ENCODE measurements at places on chromosomes 6 and 20.

DNA sequence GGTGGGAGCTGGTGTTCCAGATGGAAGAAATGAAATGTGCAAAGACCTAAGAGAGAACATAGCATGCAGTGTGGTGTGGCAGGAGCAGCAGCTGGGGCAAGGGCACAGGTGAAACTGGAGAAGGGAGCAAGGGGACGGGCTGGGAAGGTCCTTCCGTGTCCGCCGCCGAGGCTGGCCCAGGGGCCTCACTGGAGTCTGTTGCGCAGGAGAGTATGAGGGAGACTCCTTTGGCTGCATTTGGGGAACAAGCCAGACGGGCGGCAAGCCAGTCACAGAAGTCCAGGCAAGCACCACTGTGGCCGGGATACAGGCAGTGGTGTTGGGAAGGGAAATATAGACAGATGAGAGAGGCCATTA, 77.7 kb downstream of the GJA10 start:
- no peak for DNase-seq

GRCh38 chr6:72328775-72329174, 293.1 kb upstream of the KCNQ5 start:
- DNase-seq: peak; percentile 15

- no peak for DNase-seq
Measured at GRCh38 chr6:106070636-106071035, 15.5 kb upstream of the PRDM1 start.

GRCh38 chr6:111911428-111911827, 38.2 kb upstream of the FYN start:
- DNase-seq: no peak

DNA sequence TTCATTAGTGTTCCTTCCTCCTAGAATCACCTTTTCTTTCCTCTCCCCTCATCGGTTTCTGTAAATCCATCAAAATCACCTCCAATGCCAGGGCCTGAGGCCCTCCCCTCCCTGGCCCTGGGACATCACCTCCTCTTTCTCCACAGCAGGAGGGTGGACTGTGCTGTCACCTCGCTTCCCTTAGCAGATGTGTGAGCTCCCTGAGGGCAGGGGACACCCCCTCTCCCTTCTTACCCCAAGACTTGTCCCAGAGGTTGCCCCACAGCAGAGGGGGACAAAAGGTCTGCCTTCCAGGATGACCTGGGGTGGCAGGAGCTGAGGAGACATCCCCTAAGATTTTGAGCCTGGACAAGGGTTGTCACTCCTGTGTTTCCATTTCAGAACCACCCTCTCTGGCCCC, 5.9 kb downstream of the ULBP1 start:
- no peak for DNase-seq

DNA sequence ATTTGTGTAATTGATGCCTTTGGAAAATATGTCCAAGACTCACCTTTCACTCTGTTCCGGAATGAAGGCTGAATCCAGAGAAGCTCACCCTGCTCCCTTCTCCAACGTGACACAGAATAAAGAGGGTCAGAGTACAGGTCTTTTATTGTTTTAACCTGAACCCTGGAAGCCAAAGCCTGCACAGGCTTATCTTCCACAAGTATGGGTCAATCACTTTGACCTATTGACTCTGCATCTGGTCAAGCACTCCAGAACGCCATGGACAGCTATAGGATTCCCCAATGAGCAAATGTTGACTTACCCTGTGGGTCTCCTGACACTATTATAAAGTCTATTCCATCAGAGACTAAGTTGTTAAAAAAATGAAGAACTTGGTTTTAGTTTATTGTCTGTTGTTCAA, 158.4 kb upstream of the MYLIP start:
- no peak for DNase-seq

GRCh38 chr20:44702776-44703175, 12.4 kb upstream of the CCN5 start:
- no peak for DNase-seq

DNA sequence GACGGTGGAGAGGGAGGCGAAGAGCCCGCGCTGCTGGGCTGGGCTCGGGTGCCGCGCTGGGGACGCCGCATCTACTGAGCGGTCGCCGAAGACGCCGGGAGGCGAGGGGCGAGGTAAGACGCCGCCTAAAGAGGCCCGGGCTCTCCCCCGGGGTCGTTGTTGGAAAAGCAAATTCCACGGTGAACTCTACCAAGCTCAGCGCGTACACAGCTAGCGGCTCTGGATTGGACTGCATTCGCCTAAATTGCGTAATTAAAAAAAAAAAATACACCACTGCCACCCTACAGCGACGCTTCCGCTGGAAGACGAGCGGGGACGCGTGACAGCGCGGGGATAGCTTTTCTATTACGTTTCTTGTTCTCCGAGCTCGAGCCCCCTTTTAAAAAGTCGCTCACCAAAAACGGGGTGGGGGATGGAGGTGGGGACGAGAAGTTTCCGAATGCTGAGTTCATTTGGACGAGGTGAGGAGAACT, 92.0 kb upstream of the PRDM1 start:
- DNase-seq: no peak

Measured in foreskin keratinocyte (primary cell).